8988T (cell line): ENCODE measurements at places on chromosomes 16 and 17.

DNA sequence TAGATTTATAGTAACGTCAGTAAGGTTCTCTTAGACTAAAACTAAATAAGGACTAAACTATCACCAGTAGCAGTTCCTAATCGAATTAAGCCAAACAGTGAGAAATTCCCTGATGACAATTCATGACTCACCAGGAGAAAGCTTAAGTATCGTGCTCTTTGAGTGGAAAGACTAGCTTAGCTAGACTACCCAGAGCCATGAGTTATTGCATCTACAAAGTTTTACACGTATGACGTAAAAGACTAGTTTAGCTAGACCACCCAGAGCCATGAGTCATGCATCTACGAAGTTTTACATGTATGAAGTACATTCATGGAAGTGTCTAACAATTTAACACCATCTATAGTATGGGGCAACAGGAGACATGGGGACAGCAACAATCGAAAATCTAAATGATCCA lies 36.6 kb downstream of the UBE2G1 start:
- DNase-seq, result no peak

- no peak for DNase-seq
Observed at GRCh38 chr17:74807925-74808324, 31.8 kb upstream of the NAT9 start.

GRCh38 chr17:37430051-37430627 lies 23.5 kb downstream of the TADA2A start:
- no peak for DNase-seq

DNA sequence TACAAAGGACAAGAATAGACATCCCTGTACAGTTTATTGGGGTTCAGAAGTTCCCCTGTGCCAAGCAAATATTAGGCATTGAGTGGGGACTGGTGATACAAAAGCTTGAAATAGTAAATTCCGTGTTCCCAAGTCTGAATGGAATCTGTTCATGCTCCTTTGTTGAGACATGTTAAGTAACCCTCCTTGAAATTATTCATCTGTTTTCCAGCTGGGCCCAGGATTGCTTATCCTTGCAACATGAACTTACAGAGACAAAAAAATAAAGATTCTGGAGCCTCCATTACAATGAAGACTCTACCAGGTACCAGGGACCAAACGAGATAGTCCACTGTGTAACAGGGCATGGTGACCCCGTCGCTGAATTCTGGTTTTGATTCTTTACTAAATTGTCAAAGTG lies 6.1 kb upstream of the CCL8 start:
- DNase-seq, result no peak

DNA sequence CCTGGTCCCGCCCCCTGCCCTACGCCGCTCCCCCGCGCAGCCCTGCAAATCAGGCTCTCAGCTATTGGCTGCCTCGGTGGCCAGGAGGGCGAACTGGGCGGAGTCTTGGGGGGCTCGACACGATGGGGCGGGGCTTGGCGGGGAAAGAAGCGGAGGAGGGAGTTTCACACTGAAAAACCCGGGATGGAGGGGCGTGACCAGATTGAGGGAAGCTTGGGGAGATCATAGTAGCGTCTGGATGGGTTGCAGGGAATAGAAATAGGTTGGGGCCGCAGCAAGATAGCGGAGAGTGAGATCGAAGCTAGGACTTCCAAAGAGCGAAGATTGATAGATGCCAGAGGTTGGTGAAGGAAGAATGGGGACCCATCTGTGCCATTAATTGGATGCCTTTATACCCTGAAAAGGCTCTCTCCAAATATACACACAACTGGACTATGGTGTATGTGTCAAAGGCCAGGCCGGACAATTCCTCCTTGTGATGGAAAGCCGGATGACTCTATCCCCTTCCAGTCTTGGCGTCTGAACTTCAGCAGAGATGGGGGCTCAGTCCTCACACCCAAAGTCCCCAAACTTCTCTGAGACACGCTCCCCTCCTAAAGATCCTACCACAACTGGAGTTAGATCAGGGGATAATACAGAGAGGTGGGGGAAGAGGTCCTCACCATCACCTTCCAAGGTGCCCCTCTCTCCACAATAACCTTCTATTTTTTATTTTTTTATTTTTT lies 376 bp upstream of the STAC2 start:
- no peak for DNase-seq

DNA sequence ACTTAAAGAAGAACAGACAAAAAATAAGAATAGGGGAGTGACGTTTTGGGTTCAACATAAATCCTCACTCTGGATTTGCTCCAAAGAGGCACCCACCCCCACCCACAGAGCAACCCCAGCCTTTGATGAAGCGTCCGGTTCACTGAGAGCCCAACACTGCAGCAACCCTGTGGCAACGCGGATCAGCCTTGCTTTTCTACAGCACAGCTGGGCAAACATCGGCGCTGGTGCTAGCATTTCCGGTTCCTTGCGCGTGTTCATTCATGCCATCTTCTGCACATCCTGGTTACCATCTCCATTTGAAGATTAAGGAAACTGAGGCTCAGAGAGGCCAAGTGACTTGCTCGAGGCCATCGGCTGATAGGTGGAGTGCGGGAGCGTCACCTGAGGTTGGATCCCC lies 8.7 kb upstream of the GINS2 start:
- DNase-seq, result no peak

- DNase-seq, result no peak
Observed at GRCh38 chr16:35319536-35320192, 1860.3 kb downstream of the TP53TG3F start.

GRCh38 chr16:50124769-50125168 lies 28.3 kb upstream of the TENT4B start:
- DNase-seq, result no peak

- no peak for DNase-seq
Observed at GRCh38 chr16:57265850-57266530, 18.5 kb downstream of the PLLP start.

- peak; percentile 84 for DNase-seq
Observed at GRCh38 chr16:58464047-58464915, 35.7 kb upstream of the NDRG4 start.

DNA sequence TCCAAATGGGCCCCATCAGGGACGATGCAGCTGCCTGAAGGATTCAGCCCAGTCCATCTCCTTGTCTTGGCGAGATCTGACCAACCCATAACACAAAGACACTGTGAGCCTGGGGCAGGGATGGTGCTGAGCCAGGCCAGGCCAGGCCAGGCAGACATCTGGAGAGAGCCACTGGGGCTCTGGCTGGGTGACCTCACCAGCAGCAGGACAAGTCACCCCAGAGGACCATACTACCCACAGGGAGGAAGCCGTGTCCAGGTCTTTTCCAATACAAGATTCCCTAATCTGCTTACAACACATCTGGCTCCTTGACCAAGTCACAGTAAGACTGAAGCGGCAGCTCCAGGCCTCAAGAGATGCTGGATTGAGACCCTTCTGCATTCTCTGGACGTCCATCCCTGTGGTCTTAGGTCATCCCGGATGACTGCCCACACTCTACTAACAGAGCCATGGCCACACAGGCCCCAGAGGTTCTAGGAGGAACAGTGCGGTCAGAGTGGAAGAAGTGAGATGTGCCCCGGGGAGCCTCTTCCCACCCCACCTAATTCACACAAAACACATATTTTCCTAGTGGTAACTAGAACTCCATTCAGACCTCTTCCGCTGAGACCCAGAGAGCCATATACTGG lies 81.8 kb upstream of the RCVRN start:
- no peak for DNase-seq
